ENCODE measurements at places on chromosomes 12 and 14.
A peak's percentile ranks its signal among the peaks of the same experiment; 100 is the strongest.

- DNase-seq = peak; percentile 30
These were observed 44.5 kb upstream of the AMN1 start for GRCh38 chr12:31773223-31773750.

DNA sequence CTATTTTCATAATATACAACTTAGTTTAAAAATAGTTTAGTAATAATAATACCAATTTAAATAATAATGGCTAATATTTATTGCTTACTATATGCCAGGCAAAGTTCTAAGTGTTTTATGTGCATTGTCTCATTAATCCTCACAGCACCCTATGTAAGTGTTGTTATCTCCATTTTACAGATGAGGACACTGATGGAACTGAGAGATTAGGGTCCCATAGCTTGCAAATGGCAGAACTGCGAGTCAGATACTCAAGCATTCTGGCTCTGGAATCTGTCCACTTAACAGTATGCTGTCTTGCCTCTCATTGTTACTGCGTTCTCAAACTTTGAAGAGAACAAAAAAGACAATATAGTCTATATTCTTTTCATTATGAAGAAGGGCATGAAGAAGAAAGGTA is 19.0 kb downstream of the AP5M1 start:
- DNase-seq = no peak

DNA sequence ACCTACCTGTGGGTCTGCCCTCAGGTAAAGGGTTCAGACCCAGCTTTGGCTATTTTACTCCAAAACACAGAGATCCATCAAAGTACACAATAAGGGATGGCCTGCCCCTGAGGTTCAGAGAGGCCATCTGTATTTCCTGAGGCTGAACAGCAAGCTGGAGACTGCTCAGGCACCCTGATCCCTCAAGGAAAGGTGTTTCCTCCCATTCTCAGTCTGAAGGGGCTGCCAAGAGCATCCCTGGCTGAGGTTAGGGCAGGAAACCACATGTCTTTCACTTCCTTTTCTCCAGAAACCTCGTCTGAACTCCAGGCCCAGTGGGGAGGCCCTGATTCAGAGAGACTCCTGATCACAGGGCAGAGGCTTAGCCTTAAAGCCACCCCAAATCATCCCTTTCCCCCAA is 1.5 kb downstream of the RILPL1 start:
- DNase-seq = no peak

GRCh38 chr12:116616536-116617248 is 57.5 kb downstream of the MAP1LC3B2 start:
- DNase-seq = no peak

GRCh38 chr14:33899723-33900341 is 51.0 kb downstream of the EGLN3 start:
- no peak for DNase-seq

DNA sequence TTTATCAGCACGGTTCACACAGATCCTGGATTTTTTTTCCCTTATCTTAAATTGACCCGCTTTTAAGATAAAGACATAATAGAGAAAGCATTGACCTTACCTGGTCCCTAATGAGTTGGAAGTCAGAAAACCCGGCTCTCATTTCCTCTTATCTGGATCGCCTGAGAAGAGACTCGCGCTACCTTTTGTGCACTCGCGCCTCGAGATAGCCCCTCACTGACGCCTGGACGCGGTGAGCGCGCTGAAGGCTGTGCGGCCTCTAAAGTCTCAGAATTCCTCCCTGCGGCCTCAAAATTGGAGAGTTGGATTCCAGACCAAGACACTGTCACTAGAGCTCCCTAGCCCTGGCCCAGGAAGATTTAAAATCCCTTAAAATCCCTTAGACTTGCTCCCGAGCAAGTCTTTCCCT is 7.0 kb downstream of the NKX2-1 start:
- peak; percentile 5 for DNase-seq

GRCh38 chr12:82207556-82207955 is 150.6 kb downstream of the CCDC59 start:
- DNase-seq = no peak

- DNase-seq = peak; percentile 34
These were observed 87.6 kb downstream of the SEC23A start for GRCh38 chr14:39015360-39015961.

- no peak for DNase-seq
These were observed 125.0 kb upstream of the PZP start for GRCh38 chr12:9333161-9333560.

DNA sequence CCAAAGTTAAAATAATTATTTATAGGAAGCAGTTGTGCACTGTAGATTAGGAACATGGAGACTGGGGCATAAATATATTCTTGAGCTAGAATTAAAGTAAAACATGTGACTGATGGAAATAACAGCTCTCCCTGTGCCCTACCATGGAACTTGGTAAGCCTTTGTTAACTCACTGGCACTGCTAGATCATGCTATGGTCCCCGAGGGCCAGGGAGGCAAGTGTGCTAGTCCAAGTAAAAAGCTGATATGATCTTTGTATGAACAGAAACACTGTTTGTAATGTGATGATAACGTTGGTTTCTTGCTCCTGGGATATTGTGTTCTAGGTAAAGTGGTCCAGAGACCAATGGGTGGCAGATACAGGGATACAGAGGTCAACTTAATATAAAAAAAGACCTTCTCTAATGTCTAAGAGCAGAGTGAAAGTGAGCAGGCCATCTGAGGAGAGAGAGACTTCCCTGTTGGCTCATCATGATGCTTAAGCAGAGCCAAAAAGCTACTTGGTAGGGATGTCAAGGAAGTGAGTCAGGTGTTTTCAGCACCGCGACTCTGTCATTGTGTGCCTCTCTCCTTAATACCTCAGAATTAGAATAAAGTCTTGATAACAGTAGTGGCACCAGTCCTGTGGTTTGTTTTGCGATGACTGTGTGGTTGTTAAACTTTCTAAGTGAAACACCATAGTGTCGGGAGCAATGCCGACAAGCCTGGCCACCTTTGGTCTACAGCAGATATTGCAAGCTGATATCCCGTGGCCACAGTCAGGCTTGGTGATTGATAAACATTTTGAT is 27.6 kb downstream of the BICD1 start:
- DNase-seq = peak; percentile 47

DNA sequence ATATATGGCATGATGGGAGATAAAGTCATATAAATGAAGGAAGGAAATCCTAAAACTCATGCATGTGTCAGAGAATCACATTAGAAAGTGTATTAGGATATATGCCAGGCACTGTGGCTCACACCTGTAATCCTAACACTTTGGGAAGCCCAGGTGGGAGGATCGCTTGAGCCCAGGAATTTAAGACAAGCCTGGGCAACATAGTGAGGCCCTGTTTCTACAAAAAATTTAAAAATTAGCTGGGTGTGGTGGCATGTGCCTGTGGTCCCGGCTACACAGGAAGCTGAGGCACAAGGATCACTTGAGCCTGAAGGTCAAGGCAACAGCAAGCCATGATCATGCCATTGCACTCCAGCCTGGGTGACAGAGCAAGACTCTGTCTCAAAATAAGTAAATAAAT is 130.3 kb upstream of the ARID2 start:
- no peak for DNase-seq

All from SK-N-SH (cell line).